ENCODE measurements at places on chromosomes 7 and 10.

- DNase-seq, result no peak
Observed at GRCh38 chr10:98610836-98611235, 164.1 kb upstream of the HPS1 start.

GRCh38 chr7:78172267-78172757 lies 373.7 kb downstream of the PHTF2 start:
- no peak for DNase-seq

- no peak for DNase-seq
Observed at GRCh38 chr10:126640401-126640800, 30.1 kb downstream of the C10orf90 start.

DNA sequence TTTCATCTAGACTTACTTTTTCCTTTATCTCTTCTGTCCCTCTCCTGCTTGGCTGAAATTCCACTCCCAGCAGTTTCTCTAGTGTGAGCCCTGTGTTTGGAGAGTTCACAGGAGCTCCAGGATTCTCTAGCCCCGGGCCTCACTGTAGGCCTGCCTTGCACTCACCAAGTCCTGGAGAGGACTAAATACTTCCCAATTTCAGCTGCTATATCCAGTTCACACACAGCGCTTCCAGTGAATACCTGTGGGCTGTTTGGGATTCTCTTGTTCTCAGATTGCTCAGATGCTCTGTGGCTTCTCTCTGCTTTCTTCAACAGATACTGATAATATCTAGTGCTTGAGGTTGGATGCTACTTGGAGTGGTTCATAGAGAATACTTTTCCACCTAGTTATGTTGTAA lies 46.0 kb downstream of the MINPP1 start:
- DNase-seq, result no peak

GRCh38 chr10:103555325-103555649 lies 61.8 kb downstream of the NEURL1 start:
- DNase-seq, result no peak

DNA sequence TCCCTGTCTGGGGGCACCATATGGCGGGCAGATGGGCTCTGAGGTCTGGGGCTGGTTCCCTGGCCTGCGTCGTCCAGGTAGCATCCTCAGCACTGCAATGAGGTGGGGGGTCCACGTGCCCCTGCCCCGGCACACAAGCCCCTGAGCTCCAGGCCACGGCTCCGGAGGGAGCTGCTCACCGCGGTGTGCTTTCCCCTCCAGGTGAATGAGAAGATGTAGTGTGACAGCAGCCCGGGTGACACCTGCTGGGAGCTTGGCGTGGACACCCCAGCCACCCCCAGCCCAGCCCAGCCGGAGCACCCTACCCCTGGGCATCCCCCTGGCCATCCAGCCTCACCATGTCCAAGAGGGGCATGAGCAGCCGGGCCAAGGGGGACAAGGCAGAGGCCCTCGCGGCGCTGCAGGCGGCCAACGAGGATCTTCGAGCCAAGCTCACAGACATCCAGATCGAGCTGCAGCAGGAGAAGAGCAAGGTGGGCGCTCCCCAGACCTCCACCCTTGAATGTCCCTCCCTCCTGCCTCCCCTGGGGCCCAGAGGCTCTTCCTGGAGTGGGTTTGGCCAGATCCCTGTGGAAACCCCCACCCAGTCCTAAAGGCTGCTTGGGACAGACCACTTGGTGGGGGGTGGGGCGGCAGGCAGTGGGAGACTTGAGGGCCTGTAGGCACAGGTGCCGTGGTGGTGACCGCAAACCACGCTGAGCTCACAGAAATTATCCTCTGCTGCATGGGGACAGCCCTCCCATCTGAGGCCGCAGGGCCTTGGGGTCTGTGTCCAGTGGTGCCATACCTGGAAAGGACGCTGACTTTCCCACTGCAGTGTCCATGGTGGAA lies 38.9 kb downstream of the JAKMIP3 start:
- no peak for DNase-seq

DNA sequence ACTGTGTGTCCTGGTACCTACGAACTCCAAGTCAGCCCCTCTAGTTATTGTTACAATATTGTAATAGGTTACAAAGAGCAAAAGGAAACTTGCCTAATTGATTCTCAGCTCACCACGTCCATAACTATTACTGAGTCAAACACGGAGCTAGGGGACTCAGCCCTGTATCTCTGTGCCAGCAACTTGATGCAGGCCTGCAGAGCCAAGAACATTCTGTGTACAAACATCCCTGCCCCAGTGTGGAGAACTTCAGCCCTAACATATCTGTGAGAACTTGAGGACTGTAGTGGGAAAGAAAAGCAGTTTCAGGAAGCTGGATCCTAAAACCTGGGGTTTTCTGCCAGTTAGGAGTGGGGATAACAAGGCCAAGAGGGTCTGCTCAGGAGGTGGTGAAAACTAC lies 114.9 kb upstream of the PRSS58 start:
- no peak for DNase-seq

DNA sequence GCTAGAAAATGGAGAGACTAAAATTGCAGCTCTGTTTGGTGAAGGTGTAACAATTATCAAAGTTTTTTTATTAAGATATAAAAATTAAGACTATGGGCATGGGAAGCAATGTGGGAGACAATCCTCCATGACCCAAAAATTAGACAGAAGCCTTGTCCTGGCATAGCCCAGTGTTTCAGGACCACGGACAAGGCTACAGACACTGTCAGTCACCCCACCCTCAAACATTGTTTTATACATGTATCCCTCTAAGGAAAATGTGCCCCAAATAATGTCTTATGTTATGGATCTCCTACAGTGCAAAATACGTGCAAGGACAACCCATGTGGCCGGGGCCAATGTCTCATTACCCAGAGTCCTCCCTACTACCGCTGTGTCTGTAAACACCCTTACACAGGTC lies 24.0 kb downstream of the HABP2 start:
- no peak for DNase-seq

GRCh38 chr7:83469491-83469890 lies 179.4 kb downstream of the SEMA3E start:
- DNase-seq, result no peak

DNA sequence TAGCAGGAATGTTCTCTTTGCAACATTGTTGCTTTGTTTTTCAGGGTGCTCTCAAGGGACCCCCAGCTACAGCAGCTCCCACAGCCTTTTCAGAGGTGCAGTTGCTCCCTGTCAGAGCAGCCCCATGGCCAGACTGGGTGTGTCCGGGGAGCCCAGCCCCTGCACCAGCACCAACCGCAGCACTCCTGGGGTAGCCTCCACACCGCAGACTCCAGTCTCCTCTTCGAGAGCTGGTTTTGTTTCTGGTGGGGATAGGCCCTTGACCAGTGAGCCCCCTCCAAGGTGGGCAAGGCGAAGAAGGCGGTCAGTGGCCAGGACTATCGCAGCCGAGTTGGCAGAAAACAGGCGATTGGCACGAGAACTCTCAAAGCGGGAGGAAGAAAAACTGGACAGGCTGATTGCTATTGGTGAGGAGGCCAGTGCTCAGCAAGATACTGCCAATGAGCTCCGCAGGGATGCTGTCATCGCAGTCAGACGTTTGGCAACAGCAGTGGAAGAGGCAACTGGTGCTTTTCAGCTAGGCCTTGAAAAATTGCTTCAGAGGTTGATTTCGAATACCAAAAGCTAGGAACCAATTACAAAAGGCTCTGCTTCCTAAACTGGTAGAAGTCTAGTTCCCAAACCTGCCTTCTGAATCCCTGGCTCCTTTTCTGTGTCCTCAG lies 5.4 kb downstream of the HSPA14 start:
- DNase-seq, result no peak

- no peak for DNase-seq
Observed at GRCh38 chr10:57624856-57625592, 642.7 kb downstream of the IPMK start.

GRCh38 chr10:60998932-60999331 lies 54.9 kb upstream of the RHOBTB1 start:
- no peak for DNase-seq

DNA sequence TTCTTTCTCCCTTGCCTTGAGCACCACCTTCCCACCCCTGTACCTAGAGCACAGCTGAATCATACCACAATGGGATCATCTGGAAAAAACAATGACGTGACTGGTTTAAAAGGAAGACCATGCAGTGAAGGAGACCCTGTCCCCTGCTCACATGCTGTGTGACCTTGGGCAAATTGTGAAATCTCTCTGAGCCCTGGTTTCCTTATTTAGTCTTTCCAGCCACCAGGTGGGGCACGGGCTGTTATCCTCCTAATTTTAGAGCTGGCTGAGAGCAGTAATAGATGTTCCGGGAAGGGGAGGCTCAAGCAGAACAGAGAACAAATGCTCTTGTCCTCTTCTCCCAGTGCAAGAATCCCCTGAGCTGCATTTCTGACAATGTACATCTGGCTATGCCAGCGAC lies 198.3 kb downstream of the RPS24 start:
- DNase-seq, result no peak

DNA sequence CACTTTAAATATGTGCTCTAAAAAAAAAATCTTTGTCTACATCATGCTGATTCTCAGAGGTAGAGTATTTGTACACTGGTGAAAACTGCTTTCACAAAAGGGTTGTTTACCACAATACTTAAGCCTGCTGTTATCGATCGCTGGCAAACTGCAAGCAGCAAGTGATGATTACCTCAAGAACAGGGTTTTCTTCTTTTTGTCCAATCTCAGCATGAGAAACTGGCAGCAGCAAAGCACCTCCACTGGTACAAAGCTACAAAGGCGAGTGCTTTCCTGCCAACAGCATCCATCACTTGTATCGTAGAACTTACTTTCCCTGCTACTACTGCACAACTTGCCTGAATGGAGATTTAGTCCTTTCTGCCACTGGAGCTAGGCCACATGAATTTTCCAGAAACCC lies 276.5 kb downstream of the DGKB start:
- DNase-seq, result no peak

DNA sequence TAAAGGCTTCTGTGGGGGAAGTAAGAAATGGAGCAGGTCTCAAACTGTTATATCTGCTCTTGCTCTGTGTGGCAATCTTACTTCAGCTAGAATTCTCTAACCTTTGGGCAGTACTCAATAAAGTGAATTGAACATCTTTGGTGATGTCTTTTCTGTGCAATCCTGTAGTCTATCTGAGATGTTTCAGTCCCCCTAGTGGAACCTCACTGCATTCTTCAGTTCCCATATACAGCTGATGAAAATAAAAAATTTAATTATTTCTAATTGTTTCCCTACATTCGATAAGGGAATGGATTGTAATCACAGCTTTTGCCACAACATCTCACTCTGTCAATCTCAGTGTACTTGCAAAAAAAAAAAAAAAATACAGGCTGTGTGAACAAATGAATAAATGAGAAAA lies 522.6 kb downstream of the DNAJB9 start:
- DNase-seq, result no peak

DNA sequence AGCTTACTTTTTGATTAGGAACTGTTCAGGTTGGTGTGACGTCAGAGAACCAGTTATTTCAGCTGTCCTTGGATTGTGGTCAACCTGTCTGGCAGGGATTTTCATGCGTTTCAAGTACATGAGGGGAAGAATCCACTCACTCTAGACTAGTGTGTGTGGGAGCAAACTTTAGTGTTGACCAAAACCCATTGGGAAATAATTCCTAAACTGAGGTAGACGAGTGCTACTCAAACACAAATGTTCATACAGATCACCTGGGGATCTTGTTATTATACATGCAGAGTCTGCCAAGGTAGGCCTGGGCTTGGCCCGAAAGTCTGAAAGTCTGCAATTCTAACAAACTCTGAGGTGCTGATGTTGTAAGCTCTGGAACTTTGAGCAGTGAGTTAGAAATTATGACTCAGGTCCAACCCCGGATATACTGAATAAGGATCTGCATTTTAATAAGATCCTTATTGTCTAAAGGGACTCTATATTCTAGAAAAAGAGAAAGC lies 111.1 kb upstream of the CREB5 start:
- no peak for DNase-seq

DNA sequence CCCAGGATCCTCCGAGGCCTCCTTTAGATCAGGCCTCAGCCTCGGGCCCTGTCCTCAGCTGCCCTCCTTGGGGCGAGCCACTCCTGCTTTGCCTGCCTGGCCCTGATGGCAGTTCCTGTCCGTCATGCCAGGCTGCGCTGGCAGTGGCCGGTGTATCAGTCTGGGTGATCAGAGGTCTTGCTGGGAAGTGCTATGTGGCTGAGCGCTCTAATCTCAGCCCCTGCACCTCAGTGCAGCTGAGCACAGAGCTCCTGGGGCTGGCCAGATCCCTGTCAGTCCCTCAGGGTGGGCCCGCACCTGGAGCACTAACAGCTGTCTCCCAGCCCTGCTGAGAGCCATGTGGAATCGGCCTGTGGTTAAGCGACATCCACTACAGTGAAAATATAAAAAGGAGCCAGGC lies 14.8 kb upstream of the CFAP46 start:
- DNase-seq, result no peak

DNA sequence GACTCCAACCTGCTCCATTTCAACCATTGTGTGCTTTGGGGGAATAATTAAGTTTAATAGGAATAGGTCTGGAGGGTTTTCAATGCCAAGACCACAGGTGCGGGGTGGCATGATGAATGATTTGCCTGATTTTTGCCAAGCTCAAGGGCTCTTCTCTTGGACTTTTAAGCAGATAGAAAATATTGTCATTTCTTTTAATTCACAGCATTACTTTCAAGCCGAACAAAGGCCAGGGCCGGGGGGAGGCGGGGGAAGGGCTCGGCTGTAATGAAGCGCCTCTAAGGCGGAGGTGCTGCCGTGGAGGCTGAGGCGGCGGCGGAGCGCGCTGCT lies 6.5 kb downstream of the PTF1A start:
- no peak for DNase-seq

DNA sequence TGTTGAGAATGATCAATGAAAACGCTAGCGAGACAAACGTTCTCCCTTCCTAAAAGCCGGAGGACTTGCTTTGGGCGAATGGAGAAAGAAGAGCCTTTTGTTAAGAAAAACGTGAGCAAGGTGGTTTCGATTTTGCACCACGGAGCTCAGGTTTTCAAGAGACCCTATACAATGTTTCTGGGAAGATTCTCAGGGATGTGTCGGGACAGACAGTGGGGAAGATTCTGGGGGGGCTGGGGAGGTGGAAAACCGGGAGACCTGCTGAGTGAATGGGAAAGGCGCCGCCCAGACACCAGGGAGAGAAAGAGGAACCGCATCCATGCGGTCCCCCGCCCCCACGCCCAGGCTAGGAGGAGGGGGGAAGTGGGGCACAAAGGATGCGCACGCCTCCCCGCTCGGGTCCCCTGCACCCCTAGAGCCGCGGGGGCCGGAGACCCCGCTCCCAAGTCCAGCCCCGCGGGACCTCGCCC lies 745 bp downstream of the YWHAG start:
- no peak for DNase-seq

- DNase-seq, result peak; percentile 89
Observed at GRCh38 chr7:1536743-1537534, 6.4 kb downstream of the MAFK start.

DNA sequence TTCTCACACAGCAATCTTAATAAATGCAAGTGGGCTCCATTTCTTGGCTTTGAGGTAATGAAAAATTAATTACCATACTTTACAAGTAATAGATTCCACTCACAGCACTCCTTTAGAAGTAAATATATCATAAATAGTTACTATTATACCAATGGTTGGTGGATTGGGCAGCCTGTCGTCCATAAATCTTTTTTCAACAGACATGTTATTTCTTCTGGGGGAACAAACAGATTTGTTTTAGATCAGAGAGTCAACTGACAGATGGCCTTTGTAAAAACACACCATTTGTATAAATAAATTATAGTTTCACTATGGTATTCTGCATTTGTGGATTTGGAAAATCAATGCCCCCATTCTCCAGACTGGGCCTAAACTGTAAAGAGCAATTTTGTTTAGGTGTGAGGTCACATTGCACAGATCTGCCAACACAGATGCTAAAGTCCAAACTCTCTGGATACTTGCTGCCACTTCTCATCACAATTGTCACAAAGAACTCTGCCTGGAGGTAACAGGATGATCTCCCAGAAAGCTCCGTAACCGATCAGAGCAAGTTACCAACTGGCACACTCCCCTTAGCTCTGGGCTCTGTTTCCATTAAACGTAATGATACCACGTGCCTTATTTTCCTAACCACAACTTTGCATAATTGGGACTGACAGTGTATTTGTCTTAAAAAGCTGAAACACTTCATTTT lies 4.5 kb upstream of the MACROH2A2 start:
- no peak for DNase-seq

Measured in non-pigmented ciliary epithelial cell (primary cell).